T-helper 1 cell (primary cell): ENCODE measurements at places on chromosomes 4 and X.

DNA sequence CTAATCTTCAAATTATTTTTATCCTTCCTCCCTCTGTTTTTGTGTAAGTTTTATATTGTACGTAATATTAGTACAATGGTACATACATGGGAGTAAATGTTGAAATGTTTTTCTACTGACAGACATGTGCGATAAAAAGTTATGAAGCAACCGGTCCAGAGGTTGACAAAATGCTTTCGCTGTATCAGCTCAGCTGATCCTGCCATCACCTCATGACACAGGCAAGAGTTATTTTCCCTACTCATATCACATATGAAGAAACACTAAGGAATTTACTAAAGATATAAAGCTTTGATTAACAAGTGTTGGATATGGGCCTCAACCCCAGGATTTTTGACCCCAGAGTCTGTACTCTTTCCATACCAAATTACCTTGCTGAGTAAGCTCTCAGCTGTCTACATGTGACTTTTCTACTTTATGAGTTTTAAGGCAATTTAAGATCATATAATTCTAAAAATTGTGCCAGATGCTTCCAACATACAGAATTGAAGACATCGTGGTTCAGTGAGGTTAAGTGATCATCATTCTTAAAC, 50.0 kb downstream of the CLCN5 start:
- no peak for DNase-seq

DNA sequence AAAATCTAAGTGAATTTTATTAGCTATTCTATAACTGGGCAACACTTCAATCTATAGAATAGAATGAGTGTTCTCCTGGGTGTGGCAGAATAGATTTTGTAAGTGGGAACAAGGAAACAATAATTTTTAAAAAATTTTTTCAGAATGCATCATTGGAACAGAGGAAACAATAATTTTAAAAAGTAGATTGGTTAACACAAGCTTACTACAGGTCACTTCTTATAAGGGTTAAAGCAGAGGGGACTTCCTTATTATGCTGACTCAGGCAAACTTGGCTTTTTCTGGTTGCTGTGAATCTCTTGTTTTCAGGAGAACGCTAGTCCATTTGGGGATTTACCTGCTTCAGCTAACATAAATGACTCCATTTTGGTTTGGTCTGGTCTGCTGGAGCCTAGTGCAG, 52.5 kb downstream of the HOPX start:
- DNase-seq: no peak

- DNase-seq: no peak
Observed at GRCh38 chr4:92198711-92199110, 105.1 kb upstream of the GRID2 start.

DNA sequence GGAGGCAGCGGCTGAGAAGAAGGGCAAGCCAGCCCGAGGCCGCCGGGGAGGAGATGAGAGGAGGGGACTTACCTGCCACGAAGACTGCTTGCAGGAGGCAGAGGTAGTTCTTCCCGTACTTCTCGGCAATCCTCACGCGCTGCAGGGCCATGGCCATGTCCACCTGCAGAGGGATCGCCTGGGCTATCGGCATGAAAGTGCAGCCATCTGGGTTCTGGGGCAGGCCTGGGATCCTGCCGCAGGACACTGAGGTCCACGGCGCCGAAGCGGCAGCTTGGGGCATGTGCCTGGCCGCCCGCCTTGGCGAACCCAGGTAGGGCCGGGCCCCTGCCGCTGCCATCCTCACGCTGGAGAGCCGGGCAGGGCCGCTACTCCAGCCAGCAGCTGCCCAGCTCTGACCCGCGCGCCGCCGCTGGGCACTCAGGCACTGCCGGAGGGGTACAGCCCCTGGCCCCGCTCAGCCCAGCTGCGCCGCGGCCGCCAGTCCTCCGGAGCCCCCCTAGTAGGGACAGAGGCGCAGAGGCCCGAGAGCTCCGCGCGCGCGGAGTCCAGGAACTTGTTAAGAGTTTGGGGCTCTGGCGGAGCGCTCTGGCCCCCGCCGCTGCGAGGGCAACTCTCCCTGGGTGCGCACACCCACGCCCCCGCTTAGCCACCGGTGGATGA, 16.0 kb downstream of the MCF2 start:
- no peak for DNase-seq

DNA sequence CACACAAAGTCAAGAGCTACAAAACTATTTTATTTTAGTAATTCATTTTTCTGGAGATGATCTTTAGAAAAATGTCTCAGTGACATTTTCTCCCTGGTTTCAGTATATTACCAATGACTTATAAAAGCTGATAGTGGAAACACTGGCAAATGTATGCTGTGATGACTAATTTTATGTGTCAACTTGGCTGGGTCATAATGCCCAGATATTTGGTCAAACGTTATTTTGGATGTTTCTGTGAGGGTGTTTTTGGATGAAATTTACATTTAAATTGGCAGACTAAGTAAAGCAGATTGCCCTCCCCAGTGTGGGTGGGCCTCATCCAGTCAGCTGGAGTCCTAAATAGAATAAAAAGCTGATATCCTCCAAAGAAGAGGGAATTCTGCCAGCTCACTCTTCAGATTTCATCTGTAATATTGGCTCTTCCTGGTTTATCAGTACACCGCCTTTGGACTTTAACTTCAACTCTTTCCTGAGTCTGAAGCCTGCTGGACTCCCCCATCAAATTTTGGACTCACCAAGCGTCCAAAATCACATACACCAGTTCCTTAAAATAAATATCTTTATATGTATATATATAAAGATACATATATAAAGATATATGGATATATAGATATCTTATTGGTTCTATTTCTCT, 31.2 kb upstream of the RAB40A start:
- DNase-seq: no peak

- DNase-seq: peak; percentile 72
Observed at GRCh38 chrX:23756165-23756564, 13.1 kb upstream of the ACOT9 start.

GRCh38 chrX:17359500-17359899, 15.5 kb upstream of the NHS start:
- no peak for DNase-seq

GRCh38 chr4:14835288-14835687, 167.0 kb upstream of the CPEB2 start:
- DNase-seq: no peak

GRCh38 chr4:38132843-38133662, 172.9 kb downstream of the PTTG2 start:
- DNase-seq: no peak

GRCh38 chr4:155787113-155787710, 28.4 kb downstream of the GUCY1B1 start:
- no peak for DNase-seq

DNA sequence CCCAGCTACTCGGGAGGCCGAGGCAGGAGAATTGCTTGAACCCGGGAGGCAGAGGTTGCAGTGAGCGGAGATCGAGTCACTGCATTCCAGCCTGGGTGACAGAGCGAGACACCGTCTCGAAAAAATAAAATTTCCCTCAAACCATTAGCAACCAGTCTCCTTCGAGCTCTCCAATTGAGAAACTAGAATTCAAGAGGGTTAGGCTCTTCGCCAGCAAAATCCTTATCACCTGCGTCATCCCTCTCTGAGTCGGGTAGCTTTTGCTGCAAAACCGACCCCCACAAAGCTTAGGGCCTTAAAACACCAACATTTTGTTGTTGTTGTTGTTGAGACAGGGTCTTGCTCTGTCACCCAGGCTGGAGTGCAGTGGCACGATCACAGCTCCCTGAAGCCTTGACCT, 75.1 kb upstream of the DDX3X start:
- no peak for DNase-seq

DNA sequence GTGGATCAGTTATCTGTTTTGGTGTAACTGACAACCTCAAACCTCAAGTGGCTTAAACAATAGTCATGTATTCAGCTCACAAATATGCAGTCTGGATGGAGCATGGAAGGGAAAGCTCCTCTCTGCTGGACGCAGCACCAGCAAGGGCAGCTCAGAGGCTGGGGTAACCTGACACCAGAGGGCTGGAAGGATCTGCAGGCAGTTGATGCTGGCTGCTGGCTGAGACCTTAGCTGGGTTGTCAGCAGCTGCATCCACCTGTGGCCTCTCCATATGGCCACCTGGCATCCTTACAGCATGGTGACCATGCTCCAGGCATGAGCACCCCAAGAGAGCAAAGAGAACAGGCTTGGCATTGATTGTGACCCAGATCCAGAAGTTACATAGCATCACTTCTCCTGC, 46.7 kb downstream of the ENPP6 start:
- DNase-seq: no peak

DNA sequence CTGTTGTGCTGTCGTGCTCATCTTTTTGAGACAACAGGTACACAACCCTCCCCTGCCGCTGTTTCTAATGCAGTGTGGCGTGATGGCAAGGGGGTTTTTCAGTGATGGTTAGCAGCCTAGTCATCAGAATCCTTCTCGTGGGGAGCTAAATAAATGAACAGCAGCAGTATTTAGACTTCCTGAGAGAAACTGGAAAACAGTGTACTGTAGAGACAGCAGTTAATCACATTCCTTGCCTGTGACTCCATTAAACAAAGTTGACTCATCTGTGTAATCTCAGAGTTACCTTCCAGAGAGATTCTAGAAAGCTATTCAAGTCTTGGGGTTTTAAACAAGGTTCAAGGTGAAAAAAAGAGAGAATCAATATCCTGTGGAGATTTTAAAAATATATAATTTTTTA, 1753.2 kb upstream of the PCDH7 start:
- no peak for DNase-seq

DNA sequence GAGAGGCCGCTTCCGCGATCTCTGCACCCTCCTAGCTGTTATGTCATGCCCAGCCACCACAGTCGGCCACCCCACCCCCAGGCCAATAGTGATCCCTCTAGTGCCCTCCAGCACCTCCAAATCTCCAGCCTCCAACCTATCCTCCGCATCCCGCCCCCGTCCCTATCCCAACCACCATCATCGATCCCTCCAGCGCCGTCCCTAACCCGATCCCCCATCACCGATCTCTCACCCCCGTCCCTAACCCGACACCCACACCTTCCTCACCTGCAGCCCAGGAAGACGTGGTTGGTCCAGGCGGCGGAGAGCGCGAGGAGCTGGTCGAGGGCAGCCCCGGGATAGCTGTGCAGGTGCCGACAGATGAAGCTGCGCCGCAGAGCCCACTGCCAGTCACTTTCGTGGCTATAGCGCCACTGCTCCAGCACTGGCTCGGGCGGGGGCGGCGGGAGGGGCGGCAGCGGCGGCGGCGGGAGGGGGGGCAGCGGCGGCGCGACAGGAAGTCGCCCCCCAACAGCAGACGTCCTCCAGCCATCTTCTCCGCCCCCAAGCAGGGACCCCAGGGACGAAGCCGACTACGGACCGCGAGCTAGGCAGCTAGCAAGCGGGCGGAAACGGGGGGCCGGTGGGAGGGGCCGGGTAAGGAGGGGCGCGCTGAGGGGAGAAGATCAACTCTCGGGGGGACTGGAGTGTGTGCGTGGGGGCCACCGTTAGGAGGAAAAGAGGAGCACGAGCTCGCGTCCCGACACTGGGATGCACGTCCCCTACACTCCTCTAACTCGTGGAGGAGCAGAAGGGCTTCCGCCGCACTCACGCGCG, 552 bp downstream of the NKRF start:
- peak; percentile 47 for DNase-seq

- DNase-seq: no peak
Observed at GRCh38 chr4:91267543-91267942, 1036.2 kb upstream of the GRID2 start.

DNA sequence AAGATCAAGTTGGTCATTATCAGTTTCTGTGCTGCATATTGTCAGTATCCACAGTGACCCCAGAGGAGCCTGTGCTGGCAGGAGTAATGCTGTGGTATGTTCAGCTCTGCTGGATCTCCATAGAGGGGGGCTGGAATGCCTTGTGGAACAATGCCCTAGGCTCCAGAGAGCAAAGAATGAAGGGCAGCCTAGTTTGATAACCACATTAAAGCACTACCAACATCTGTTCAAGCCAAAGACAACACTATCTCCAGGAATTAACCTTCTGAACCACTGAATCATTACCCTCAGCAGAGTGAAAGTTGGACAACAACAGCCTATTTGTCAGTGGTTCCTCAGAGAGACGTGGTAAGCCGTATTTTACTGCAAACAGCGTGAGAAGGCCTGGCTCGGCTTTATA, 192.3 kb upstream of the CXorf66 start:
- no peak for DNase-seq

DNA sequence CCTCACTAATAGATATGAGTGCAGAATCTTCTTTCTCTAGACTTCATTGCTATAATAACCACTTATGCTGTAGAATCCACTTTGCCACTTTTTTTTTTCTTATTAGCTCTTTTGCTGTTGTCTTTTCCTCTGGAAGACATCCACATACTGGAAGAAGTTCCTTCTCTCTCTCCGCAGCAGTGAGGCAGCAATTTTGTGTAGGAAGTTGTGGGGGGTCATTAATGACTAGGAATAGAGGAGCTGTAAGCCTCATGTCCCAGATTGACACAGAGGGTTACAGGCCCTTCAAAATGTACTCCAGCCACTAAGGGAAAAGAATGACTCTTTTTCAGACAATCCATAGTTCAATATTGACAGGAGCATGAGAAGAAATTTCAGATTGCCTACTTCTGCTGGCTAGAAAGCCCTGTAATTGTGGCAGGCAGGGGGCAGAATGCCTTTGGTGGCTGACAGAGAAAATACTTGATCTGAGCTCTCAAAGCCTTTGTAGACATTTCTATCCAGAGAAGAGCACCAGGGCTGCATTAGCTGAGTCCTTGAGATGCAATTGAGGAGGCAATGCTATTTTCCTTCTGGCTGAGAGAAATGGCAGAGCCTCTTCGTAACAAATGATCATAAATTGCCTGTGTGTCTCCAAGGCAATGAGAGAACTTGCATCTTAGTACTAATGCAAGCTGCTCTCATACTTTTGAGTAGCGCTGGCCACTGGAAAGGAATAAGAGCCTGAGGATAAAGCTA, 856.2 kb downstream of the STIM2 start:
- no peak for DNase-seq

DNA sequence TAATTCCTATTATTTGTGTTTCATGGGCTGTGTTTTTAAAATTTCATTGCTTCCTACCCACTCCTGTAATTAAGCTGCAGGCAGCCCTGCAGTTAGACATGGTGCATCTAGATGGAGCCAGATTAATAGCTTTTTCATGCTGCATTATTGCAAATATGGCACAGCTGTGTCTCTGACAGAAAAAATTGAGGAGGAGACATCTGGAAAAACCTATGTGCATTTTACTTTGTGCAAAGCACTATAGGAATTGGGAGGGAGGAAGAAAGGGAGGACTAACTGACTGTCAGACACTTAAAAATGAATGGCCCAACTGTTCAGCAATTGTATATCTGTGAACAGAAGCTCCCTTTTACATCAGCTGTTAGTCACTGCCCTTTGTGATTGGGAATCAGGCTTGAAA, 8.1 kb upstream of the RPGR start:
- no peak for DNase-seq

GRCh38 chr4:15240764-15241163, 187.1 kb upstream of the C1QTNF7 start:
- no peak for DNase-seq

DNA sequence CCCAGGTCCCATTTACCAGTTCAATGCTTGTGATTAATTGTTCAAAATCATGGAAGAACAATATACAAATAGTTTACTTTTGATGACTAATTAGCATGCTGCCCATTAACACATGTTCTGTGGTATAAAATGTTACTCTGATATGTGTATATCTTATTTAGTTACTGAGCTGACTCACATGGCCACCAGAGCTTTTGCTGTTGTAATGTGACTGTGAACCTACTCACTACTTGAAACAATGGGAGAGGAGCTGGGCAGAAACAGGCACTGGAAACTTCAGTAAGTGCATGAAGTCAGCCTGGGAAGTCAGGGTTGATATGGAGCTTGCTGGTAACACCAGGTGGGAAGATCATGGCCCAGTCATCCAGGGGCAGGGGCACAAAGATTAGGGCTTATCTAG, 72.7 kb upstream of the MAD2L1 start:
- no peak for DNase-seq
